ENCODE measurements at places on chromosomes 2 and 18.

- peak; percentile 51 for DNase-seq
These were observed 3.9 kb upstream of the DLX1 start for GRCh38 chr2:172081221-172082022.

DNA sequence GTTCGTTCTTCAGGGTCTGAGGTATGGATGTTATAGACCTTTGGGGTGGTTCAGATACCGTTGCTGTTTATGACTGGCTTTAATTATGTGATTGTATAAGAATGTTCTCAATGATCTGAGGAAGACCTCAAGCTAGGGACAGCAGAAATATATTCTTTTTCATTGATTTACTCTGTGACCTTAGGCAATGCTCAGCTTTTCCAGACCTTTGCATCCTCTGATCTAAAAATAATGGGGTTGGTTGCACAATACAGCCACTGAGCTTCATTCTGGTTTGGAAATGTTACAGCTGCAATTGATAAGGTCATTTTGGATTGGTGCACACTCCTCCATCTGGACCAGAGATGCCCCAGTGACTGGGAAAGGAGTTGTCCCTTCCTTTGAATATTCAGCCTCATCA is 17.2 kb upstream of the CABYR start:
- no peak for DNase-seq

DNA sequence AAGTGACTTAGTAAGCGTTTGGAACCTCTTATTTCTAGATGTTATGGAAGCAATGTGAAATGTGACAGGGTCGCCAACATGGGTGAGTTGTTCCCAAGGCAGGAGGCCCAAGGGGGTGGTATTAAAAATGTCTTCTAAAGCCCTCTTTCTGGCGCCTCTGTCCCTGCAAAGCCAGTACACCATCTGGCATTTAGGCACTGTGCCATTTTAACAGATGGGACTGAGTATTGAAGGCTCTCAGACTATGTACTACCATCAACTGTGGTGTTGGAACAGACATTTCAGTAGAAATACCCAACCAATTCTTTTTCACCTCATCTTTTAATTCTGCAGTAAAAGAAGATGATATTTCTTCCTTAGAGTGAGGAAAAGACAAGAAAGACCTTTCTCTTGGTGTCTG is 384.5 kb upstream of the MMADHC start:
- peak; percentile 62 for DNase-seq

GRCh38 chr2:64371727-64372126 is 82.2 kb upstream of the LGALSL start:
- DNase-seq, result peak; percentile 10

GRCh38 chr2:68225119-68225632 is 27.2 kb downstream of the PPP3R1 start:
- DNase-seq, result no peak

DNA sequence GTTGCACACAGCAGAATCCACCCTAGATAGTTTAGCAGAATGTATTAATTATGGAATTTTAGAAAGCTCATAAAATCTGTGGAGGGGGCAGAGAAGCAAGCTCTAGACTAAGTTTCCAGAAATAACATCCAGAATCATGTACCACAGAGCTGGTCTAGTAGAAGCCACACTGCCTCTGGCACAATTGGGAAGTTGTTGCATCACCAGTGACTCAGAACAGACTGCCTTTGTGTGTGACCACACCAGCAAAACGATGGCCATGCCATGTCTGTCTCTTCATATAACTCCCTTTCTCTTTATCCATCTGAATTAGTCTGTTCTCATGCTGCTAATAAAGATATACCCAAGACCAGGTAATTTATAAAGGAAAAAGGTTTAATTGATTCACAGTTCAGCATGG is 158.9 kb downstream of the CCDC148 start:
- DNase-seq, result no peak

GRCh38 chr2:144459286-144459685 is 60.6 kb downstream of the ZEB2 start:
- DNase-seq, result no peak

DNA sequence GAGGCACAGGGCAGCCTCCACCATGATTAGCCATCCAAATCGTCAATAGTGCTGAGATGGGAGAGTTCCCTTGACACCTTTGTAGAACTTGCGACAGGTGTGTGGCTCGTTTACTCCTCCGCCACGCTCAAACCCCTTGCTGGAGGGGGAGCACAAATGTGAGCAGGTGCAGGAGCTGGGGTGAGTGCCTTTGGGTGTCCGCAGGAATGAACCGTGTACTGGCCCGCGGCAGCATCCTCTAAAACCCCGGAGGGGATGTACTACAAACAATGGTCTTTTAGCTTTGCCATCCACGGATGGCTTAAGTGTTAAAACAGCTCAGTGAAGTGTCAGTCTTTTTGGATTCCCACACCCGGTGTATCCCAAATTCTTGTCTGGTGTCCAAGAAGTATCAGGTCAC is 21.4 kb upstream of the TDRD15 start:
- DNase-seq, result no peak

DNA sequence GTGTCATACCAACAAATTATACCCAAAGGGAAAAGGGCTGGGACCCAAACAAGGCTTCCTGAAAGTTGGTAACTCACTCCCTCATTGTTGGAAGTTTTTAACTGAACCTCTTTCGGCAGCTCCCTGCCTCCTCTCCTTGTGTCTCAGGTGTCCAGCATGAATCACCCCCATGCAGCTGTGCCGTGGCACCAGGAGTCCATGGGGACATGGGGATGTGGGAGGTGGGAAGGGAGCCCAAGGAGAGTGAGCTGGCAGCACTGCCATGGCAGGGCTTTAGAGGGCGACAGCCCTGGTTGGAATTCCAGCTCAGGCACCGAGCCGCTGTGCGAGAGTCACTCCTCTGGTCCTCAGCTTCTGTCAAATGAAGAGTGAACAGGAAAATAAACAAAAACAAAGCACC is 12.5 kb upstream of the GYPC start:
- DNase-seq, result no peak

GRCh38 chr2:153068052-153068451 is 349.6 kb downstream of the ARL6IP6 start:
- DNase-seq, result no peak

DNA sequence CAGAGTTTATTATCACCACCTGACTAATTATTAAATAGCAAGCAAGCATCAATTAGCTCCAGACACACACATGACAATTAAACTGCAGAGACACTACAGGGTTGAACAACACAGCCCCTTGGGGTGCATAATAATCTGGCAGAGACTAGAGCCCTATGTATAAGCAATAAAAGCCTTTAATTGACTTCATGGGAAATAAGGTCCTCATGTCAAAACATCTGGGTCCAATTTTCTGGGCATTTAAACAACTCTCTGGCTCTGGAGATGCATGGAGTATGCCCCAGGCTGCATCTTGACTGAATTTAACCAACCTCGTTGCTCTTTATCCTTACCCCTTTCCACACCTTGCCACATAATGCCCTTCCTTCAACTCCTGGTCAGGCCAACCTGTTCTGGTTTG is 270.7 kb upstream of the THUMPD2 start:
- no peak for DNase-seq

GRCh38 chr18:51251625-51252024 is 54.1 kb upstream of the MEX3C start:
- DNase-seq, result no peak
